Osteoblast (primary cell): ENCODE measurements at places on chromosomes 4 and X. TPM values are rescaled to one million over a fixed set of nuclear protein-coding genes. Genes with fewer than 3 reads are reported as not detected.

The ETDA gene
- total RNA-seq, result not detected in 2 replicates

The TGIF2LX gene
- not detected in 2 replicates for total RNA-seq

The ATOH1 gene
- not detected in 2 replicates for total RNA-seq

The LAMP2 gene
- 237 and 294 TPM in 2 replicates for total RNA-seq

The PROM1 gene
- total RNA-seq, result not detected in 2 replicates

The GABRG1 gene
- not detected in 2 replicates for total RNA-seq

The TLR2 gene
- total RNA-seq, result 0.29 and 0.36 TPM in 2 replicates

The CCSER1 gene
- under 0.01 TPM in 1 of 2 replicates, not detected in the other for total RNA-seq

The CXCL5 gene
- under 0.01 TPM in 1 of 2 replicates, not detected in the other for total RNA-seq

The RHOXF1 gene
- total RNA-seq, result not detected in 2 replicates

The OPRPN gene
- not detected in 2 replicates for total RNA-seq

The GPC3 gene
- total RNA-seq, result not detected in 2 replicates

The NR0B1 gene
- 0.59 TPM in 1 of 2 replicates, not detected in the other for total RNA-seq

The IDUA gene
- total RNA-seq, result 23.0 and 26.4 TPM in 2 replicates

The AASDH gene
- total RNA-seq, result 16.6 and 21.2 TPM in 2 replicates

The SYP gene
- total RNA-seq, result 0.29 and 0.36 TPM in 2 replicates
